ENCODE measurements at places on chromosomes 12 and 14.
A peak's percentile ranks its signal among the peaks of the same experiment; 100 is the strongest.

- no peak for DNase-seq
Measured at GRCh38 chr14:67480011-67480410, 8.5 kb downstream of the TMEM229B start.

GRCh38 chr14:89684139-89684538 is 267.1 kb upstream of the FOXN3 start:
- no peak for DNase-seq

DNA sequence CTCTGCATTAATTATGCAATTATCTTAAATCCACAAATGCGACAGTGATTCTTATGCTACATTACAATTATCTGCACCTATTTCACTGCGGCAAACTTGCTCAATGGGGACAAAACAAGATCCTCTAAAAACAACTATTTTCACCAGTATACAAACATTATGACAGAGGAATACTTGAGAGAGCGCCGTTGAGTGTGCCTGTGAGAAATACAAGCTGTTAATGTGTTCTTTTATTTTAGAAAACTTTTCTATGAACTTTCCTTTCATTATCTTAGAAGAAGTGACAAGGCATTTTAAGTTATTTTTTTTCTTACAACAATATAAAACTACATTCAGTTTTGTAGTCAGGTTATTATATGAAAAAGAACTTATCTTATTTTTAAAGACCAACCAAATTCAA is 1247.0 kb downstream of the FSCB start:
- DNase-seq, result no peak

DNA sequence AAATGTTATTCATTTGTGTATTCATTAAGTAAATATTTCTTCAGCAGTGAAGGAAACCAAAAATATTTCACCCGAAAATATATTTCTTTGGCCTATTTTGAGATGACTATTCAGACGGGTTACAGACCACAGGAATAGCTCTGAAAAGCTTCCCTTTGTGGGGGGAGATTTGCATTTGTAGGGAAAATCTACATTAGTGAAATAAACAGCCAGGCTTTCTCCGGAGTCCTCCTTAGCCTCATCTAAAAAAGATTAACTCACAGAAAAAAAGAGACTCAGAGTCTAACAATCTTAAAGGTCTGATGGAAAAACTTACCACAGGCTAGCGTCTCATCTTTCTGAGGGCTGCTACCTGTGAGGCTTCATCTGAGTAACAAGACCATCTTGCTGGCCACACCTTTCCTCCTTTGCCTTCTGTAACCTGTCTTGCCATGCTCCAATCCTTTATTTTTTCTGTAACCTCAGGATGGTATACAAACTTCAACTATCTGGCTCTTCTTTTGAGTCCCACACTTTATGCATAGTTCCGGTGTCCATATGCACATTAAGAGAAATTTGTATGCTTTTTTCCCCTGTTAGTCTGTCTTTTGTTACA is 100.7 kb downstream of the CNTN1 start:
- DNase-seq, result peak; percentile 26

GRCh38 chr12:52446367-52447045 is 5.4 kb downstream of the KRT6B start:
- DNase-seq, result no peak

GRCh38 chr12:4269279-4269991 is 4.1 kb upstream of the CCND2 start:
- DNase-seq, result peak; percentile 74

DNA sequence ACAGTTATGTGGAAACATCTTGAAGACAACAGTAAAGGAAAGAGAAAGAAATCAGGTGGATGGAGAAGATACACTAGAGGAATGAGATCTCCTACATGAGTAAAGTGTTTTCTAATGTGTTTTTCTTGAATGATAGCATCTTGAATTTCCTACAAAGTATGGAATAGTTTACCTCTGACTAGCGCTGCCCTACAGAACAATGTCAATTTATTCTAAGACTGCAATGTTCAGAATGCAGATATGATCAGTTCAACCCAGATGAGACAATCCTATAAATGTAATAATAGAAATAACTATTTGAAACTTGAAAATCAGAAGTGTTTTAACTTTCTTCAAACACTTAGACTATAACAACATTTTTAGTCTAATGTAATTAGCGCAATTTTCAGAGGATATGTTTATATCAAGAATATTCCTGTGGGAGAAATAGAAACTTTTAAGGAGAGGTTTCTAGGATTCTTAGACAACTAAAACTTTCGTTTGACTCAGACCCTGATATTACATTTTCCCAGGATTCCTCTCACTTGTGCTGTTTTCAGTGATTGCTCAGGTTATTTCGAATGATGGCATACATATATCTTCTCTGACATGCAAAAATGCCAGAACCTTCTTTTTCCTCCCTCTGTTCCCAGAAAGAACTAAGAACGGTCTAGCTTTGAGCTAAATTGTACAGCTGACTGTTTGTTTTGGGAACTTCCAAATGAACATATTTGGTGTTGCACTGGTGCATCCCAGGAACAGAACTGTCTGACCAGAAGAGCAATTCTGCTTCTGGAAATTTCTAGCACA is 1017.4 kb downstream of the DIO2 start:
- DNase-seq, result no peak

- DNase-seq, result no peak
Measured at GRCh38 chr14:58805605-58806409, 168.0 kb downstream of the DACT1 start.

GRCh38 chr12:26346736-26347135 is 151.4 kb downstream of the SSPN start:
- DNase-seq, result no peak

- no peak for DNase-seq
Measured at GRCh38 chr14:52348279-52348678, 34.2 kb downstream of the PTGER2 start.

GRCh38 chr12:116692605-116693004 is 45.3 kb downstream of the SPRING1 start:
- no peak for DNase-seq

Measured in HAP-1 (cell line).